ENCODE measurements at places on chromosomes 4 and X.

DNA sequence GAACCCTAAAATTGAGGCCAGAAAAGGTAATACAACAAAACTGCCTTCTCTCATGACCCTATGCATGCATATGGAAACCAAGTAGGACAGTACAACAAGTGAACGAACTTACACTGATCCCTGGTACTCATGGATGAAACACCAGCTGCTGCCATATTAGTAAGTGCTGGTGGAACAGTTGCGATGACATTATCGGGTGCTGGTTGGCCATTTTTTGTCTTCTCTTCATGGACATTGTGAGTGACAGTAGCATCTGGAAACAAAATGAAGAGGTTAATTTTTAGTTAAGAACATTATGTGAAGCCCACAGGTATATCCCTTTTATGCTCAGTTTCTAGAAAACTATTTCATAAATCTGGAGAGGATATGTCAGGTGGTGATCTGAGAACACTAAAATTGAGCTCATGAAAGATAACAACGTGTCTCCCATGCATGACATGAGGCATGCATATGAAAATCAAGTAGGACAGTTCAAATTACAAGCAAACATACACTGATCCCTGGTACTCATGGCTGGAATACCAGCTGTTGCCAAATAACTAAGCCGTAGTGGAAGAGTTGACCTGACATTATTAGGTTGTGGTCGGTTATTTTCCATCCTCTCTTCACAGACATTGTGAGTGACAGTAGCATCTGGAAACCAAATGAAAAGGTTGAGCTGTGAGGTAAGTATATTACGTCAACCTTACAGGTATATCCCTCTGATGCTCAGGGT is 74.2 kb upstream of the CT45A1 start:
- no peak for DNase-seq

DNA sequence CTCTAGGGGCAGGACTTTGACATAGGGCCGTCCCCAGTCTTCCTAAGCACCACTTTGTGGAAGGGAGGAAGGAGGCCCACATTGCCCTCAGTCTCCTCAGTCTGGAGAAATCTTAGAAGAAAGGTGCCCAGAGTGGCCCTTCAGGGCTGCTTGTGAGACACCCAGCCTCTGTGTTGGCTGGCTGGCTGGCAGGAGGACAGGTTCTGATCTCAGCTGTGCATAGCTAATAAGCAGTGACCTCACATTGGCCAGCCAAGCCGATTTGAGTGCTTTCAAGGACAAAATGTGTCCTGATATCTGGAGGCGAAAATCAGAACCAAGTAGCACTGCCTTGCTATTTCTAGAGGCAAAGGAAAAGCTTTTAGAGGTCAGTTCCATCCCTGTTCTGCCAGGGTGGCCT is 211.5 kb downstream of the BCOR start:
- DNase-seq = no peak

DNA sequence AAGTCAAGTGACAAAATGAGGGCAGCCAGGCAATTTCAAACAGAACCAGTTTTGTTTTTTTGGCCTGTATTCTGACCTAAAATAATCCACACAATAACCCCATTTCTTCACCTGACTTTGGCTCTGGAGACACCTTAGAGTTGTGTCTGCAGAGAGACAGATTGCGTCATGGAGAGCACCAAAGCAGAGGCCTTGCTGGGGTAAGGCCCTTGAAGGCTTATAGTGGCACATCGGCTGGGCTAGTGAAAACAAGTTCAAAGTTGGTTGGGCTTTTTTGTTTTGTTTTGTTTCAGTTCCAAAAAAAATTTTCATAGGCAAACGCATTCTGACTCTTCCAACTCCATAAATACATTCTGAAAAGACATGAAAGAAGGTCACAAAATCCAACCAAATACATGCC is 34.4 kb downstream of the PARM1 start:
- no peak for DNase-seq

GRCh38 chrX:112826023-112826422 is 14.6 kb downstream of the AMOT start:
- DNase-seq = no peak

DNA sequence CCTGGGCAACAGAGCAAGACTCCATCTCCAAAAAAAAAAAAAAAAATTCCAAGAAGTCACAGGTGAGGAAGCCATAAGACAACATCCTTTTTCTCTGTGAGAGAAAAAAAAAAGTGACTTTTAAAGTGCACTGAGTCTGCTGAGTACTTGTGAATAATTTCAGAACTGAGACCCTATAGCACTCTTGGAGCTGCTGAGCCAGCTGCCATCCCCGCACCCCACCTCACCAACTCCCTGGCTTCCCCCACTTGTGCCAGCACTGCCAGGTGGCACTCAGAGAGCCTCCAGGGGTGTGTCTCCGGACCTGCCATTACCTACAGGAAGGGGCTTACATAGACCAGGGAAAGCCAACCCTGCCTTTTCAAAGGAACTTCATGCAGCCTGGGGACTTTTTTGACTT is 39.2 kb upstream of the HS3ST1 start:
- DNase-seq = no peak

- DNase-seq = peak; percentile 4
Observed at GRCh38 chrX:55127692-55128091, 38.9 kb downstream of the PAGE2 start.

- DNase-seq = peak; percentile 1
Observed at GRCh38 chrX:28586286-28586685, 960 bp upstream of the IL1RAPL1 start.

All from A673 (cell line).